NCI-H187 treated with DMSO at 0.1 percent for 48 hours (cell line): ENCODE measurements at places on chromosomes 4 and X.

DNA sequence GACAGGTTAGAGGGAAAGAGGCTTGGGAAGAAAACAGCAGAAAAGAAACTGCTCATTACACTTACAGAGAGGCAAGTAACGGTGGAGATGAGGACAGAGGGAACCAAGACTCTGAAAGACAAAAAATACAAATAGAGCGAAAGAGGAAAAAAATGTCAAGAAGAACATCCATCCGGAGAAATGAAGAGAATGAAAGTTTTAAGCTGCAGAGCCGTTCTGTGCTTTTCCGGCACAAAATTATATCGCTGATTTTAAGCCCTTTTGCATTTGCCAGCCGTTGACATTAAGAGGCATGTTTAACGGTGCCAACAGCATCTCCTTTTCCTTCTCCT is 236 bp downstream of the PCDH10 start:
- DNase-seq: no peak

- no peak for DNase-seq
Observed at GRCh38 chr4:140025470-140025869, 128.5 kb downstream of the MAML3 start.

- DNase-seq: no peak
Observed at GRCh38 chrX:107674480-107675364, 46.4 kb downstream of the PRPS1 start.

DNA sequence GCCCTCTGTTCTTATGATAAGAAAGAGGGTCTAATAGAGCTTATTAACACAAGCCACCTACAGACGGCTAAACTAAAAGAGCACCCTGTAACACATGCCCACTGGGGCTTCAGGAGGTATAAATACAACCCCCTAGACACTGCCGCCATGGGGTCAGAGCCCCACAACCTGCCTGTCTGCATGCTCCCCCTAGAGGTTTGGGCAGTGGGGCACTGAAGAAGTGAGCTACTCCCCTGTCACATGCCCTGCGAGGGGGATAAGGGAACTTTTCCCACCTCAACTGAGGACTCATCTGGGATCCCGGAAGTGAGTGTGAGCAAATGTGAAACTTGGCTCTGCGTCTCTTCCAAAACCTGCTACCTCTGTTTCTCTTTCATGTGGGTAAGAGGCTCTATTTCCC is 334.5 kb downstream of the ADAM29 start:
- no peak for DNase-seq

DNA sequence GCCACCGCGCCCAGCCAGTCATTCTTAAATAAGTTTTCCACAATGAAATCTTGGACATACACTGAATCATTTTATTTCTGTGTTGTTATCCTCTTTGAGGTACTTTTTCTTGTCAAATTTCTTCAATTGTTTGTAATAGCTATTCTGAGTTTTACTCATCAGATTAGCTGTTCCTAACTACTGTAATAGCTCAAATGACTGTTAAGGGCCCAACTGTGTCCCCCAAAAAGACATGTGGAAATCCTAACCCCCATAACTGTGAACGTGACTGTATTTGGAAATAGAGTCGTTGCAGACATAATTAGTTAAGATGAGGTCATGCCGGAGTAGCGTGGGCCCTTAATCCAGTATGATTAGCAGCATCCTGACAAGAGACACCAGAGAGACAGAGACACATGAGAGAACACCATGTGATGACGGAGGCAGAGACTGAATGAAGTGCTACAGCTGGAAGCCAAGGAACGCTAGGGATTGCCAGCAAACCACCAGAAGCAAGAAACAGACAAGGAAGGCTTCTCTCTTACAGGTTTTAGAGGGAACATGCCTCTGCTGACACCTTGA is 22.9 kb downstream of the ACOT9 start:
- no peak for DNase-seq

- no peak for DNase-seq
Observed at GRCh38 chr4:185209031-185209851, at the start of gene SNX25. TSS of gene SNX25 (plus strand) at chr4:185209598. CDS start at chr4:185209827, 229 bp downstream.

DNA sequence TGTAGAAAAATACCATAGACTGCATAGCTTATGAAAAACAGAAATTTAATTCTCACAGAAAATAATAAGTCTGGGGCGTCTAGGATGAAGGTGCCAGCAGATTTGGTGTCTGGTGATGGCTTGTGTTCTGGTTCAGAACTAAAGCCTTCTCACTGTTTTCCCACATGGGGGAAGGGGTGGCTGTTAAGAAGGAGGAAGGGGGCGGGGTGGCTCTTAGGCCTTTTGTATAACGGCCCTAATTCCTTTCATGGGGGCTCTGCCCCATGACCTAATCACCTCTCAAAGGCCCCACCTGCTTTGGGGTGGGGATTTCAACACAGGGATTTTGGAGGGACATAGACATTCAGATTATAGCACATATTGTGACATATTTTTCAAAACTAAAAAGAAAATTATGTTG is 173.2 kb upstream of the TECRL start:
- DNase-seq: no peak

- no peak for DNase-seq
Observed at GRCh38 chr4:25031077-25031621, 403 bp upstream of the LGI2 start.

GRCh38 chr4:15918484-15919129 is 19.9 kb downstream of the FGFBP1 start:
- DNase-seq: peak; percentile 33

DNA sequence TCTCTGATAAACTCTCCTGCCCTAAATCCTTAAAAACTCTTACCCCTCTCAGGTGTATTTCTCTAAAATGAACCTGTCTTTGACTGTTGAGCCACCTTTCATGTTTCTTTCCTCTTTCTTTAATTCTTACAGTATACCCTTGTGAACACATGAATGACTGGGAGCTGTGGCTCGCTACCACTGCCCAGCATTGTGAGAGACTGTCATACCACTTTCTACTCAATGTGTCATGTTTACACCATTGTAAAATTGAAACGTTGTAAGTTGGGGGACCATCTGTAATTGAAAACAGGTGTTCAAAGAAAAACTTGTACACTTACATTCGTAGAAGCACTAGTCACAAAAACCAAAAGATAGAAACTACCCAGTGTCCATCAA is 66.9 kb downstream of the ZNF182 start:
- DNase-seq: no peak

GRCh38 chr4:83724485-83725335 is 188.8 kb downstream of the GPAT3 start:
- DNase-seq: peak; percentile 6

GRCh38 chr4:184911310-184911709 is 85.5 kb upstream of the ACSL1 start:
- no peak for DNase-seq

GRCh38 chr4:57190601-57191481 is 80.7 kb upstream of the IGFBP7 start:
- no peak for DNase-seq

GRCh38 chrX:109889289-109890006 is 113.5 kb upstream of the TMEM164 start:
- DNase-seq: no peak

DNA sequence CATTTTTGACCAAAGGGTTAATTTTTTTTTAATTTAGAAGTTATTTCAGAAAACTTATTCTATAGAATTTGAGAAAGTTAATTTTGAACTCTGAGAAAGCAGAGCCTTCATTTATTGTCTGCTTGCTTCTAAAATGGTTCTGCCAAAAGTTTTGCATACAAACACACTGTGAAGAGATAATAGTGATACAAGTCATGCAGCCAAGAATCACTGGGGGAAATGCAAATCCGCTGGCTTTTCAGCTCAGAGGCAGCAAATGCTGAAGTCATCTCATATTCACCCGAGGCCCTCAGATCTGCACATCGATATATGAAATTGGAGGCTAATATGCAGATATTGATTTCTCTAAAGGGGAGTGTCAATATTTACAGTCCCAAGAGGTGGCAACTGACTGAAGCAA is 186.2 kb downstream of the KIT start:
- no peak for DNase-seq

DNA sequence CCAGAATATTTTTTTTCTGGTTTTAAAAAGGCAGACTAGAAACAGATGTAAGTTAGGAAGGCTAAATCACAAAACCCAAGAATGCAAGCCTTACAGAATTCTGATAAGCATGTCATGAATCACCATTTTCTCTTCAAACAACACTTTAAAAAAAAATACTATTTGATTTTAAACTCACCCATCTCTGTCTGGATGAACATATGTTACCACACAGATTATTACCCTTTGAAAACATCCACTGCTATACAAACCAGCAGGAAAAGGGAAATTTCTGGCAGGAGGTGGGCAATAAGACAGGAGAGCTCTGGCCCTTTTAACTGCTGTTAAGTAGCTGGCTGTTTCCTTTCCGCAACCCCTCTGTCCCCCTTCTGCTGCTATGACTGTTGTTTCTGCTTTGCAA is 317.7 kb upstream of the NOCT start:
- DNase-seq: no peak

- no peak for DNase-seq
Observed at GRCh38 chr4:155025762-155026457, 182.5 kb upstream of the NPY2R start.

DNA sequence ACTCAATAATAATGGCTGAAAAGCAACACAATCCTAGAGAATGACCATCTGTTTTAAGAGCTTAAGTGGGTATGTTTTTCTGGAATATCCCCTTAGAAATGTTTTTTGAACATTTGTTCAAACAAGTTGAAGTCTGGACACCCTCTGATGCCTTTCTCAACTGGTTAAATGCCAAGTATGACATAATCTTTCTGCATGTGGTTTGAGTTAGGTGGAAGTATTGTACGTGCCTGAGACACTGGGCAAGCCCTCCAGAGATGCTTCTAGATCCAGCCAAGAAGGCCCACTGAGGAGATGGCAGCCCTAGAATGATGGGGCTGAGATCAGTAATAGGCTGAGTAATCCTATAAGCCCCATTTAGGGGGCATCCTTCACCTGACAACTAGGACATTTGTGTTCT is 493.1 kb downstream of the MAGEE1 start:
- no peak for DNase-seq

DNA sequence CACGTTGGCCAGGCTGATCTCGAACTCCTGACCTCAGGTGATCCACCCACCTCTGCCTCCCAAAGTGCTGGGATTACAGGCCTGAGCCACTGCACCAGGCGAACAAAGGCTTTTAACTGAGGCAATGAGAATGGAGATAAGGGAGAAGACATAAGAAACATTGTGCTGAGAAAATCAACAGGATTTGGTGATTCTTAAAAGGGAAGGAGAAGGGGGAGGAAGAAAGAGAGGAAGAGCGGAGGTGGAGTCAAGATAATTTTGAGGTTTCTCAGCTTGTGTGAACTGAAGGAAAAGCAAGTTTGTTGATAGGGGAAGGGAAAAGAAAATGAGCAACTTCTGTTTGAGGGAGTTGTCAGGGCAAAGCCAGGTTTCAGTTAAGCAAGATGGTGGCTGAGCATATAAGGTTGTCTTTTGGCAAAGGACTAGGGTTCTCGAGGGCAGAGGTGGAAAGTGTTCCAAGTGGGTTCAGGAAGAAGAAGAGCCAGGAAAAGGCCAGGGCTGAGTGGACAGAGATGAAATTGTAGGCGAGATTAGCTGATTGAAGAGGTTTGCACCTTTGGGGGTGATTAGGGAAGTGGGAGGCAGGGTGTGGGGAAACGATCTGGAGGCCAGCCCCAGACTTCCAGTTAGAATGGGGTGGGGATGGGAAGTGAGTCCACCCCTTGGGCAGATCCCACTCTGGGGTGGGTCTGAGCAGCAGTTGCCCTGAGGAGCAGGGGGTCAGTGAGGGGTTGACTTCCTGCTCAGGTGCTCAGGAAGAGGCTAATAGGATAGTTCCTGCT is 7.8 kb downstream of the DOCK11 start:
- no peak for DNase-seq
